EL (cell line): ENCODE measurements at places on chromosomes 5 and 9.
A peak's percentile ranks its signal among the peaks of the same experiment; 100 is the strongest.

GRCh38 chr5:91109634-91110033 is 273.5 kb downstream of the ARRDC3 start:
- DNase-seq: no peak

GRCh38 chr5:34817558-34818351 is 21.2 kb upstream of the TTC23L start:
- peak; percentile 64 for DNase-seq

GRCh38 chr5:134649163-134649835 is 714 bp downstream of the SEC24A start:
- peak; percentile 26 for DNase-seq

GRCh38 chr9:27527702-27528075 is 1.9 kb downstream of the MOB3B start:
- DNase-seq: no peak

- no peak for DNase-seq
Measured at GRCh38 chr5:66238435-66238834, 94.3 kb downstream of the SREK1 start.

- no peak for DNase-seq
Measured at GRCh38 chr5:169958278-169958677, 22.0 kb downstream of the INSYN2B start.

DNA sequence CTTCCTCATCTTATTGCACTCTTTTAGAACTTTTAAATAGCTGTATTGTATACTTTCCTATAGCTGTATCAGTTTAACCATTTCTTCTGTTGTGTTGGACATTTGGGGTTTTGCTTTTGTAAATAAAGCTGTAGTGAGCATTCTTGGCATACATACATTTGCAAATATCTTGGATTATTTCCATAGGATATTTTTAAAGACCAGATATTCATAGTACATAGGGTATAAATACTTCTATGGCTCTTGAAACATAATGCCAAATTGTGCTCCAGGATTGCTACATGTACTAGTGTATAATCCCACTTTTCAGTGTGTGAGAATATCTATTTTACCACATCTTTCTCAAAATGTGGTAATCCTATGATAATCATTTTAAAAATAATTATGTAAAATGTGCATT is 51.2 kb downstream of the SCAMP1 start:
- no peak for DNase-seq

- DNase-seq: no peak
Measured at GRCh38 chr9:122016744-122017143, 76.4 kb downstream of the TTLL11 start.

- DNase-seq: no peak
Measured at GRCh38 chr9:136381311-136381710, 7.8 kb upstream of the CARD9 start.

- peak; percentile 37 for DNase-seq
Measured at GRCh38 chr9:131776473-131776872, 36.6 kb upstream of the RAPGEF1 start.
